Ecto neural progenitor cell (in vitro differentiated cells): ENCODE measurements at places on chromosomes 7 and 10.

GRCh38 chr7:154953006-154953684, 49.8 kb downstream of the PAXIP1 start:
- DNase-seq: peak; percentile 74

DNA sequence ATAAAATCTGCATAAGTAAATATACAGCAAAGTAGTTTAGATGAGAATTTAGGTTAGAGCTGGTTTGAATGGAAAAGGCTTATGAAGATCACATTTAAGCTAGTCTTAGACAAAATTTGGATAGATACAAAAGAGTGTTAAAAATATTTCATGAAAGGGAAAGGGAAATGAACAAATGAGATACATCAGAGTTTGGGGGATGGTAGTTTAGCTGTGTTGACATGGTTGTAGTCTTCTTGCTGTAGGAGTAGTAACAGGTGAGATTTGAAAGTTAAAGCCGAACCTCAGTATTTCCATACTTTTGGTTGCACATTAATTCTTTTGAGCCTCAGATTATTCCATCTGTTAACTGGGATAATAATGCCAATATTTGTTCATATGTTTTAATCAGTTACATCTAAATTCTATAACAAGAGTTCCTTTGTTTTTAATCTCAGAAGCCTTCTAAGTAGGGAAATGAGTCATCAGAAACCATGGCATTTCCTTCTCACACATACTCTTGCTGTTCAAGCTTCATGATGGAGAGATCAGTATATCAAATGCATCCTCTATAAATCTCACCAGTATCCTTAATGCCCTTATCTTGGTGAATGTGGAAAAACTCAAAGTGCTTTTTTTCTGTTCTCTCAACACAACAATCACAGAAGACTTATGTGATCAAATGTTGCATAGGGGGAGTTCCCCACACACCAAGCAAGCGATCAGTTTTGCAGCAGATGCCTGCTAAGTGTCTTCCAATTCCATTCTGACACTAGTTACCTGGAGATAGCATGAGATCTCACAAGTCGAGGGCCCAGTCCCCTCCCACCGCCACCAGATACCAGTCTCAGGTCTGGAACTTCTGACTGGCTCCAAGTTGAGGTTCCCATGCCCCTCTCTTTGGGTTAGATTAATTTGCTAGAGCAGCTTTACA, 84.7 kb downstream of the MAPK8 start:
- DNase-seq: no peak

- DNase-seq: no peak
Measured at GRCh38 chr7:51783241-51783640, 466.6 kb upstream of the COBL start.

GRCh38 chr10:55263327-55263726, 462.3 kb upstream of the PCDH15 start:
- no peak for DNase-seq

DNA sequence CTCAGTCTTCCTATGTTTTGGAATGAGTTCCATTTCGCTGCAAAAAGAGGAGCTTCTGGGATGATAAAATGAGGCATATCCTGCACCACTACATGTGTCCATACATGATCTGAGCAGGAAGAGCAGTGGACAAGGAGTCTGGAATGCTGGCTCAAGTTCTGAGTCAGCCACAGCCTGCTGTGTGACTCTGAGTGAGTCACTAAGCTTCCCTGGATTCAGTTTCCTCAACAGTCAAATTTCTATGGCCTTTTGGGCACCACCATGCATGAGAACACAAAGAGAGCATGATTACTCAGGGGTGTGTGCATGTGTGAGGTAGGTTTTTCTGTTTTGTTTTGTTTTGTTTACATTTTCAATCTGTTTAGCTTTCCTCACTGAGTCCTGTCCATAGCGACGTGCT, 254.6 kb downstream of the ANKRD30A start:
- no peak for DNase-seq

DNA sequence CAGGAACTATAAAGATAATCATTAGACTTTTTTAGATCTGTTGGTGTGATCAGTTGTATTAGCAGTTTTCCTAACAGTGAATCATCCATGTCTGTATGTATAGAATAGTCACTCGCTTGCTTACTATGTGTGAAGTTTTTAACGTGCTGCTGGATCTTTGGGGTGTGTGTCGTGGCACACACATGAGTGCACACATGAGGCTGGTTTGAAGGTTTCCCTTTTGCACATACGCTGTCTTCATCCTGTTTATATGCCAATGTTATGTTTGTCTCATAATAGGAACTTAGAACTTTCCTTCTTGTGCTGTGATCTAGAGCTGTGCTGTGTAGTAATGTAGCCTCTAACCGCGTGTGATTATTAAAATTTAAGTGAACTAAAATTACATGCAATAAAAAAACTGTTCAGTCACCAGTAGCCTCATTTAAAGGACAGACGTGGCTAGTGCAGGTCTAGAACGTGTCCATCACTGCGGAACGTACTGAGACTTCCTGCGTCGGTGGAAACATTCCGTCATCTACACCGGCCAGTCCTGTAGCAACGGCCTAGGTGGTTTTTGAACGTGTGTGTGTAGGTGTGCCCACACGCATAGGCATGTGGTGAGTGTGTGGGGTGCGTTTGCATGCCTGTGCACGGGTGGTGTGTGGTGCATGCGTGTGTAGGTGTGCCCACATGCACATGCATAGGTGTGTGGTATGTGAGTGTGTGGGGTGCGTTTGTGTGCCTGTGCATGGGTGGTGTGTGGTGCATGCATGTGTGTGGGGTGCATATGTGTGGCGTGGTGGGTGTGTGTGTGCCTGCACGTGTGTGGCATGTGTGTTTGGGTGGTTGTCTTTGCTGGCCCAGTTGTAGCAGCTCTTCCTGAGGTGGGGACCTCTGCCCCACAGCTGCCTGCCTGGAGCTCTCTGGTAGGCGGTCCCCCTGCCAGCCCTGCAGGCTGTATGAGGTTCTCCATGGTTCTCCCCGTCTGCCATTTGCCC, 56.6 kb downstream of the INPP5A start:
- DNase-seq: no peak

DNA sequence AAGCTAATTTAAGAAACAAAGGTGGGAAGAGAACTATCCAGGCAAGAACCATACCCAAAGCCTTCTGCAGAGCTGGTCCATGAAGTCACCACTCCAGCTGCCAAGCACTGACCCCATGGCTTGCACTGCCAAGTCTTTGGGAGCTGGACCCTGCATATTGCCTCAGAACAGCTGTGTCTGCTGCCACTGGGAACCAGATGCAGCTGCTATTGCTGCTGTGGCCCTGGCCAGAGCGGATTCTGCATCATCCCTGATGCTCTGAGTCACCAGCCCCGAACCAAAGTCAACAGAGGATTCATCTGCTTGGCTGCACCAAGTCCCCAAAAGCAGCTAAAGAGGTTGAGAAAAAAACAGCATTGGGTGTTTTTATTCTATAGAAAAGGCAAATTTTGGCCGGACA, 39.2 kb upstream of the GSAP start:
- DNase-seq: no peak

GRCh38 chr7:102300643-102301221, 14.1 kb downstream of the SH2B2 start:
- peak; percentile 85 for DNase-seq

- DNase-seq: peak; percentile 93
Measured at GRCh38 chr10:44233561-44234482, 151.1 kb downstream of the CXCL12 start.

DNA sequence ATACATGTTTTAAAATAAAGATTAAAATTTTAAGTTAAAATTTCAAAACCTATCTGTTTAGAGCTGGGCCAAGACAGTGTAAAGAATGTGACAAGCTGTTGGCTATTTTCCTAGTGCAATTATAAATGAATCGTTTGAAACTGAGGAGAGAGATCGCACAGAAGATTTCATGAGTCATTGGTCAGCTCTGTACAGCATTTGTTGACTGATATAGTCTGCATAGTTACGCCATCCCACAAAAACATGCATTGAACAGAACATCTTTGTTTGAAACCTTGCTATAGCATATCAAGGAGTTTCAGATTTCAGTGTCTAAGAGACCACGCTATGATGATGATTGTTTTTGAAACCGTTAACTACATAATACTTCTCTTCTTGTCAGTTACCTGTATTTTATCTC, 1.3 kb upstream of the C10orf67 start:
- DNase-seq: no peak

- DNase-seq: no peak
Measured at GRCh38 chr10:93711891-93712290, 9.5 kb upstream of the FRA10AC1 start.

- no peak for DNase-seq
Measured at GRCh38 chr7:149415391-149416071, 45.3 kb downstream of the ZNF777 start.

GRCh38 chr10:63464402-63465292, 1.1 kb downstream of the JMJD1C start:
- no peak for DNase-seq

GRCh38 chr7:2934211-2934731, 90.2 kb upstream of the GNA12 start:
- no peak for DNase-seq

GRCh38 chr10:124652701-124653100, 91.5 kb downstream of the FAM53B start:
- no peak for DNase-seq

DNA sequence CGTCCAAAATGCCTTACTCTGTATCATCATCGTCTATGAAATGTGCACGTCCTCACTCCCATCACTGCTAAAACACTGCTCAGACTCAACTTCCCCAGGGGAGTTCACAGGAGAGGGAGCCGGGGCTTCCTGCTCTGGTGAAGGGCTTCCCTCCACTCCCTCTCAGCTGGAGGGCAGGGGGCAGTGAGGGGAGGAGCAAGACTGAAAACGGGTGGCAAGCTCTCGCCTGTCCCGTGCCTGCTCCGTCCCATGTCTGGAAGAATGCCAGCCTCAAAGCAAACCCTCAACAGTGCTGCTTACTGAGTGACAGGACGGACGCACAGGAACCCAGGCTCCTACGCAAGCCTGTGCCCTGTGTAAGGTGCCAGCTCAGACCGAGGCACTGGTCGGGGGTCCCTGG, 25.1 kb downstream of the PRKAG2 start:
- DNase-seq: no peak

DNA sequence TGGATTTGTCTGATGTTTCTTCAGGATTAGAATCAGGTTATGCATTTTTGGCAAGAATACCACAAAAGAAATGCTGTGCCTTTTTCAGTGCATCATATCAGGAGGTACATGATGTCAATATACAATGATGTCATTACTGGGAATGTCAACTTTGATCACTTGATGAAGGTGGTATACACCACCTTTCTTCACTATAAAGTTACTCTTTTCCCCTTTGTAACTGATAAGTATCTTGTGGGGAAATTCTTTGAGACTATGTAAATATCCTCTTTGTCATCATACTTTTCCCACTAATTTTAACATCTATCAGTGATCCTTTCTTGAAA, 65.9 kb upstream of the TCF7L2 start:
- DNase-seq: no peak

- DNase-seq: no peak
Measured at GRCh38 chr7:91767820-91768219, 112.7 kb downstream of the MTERF1 start.

DNA sequence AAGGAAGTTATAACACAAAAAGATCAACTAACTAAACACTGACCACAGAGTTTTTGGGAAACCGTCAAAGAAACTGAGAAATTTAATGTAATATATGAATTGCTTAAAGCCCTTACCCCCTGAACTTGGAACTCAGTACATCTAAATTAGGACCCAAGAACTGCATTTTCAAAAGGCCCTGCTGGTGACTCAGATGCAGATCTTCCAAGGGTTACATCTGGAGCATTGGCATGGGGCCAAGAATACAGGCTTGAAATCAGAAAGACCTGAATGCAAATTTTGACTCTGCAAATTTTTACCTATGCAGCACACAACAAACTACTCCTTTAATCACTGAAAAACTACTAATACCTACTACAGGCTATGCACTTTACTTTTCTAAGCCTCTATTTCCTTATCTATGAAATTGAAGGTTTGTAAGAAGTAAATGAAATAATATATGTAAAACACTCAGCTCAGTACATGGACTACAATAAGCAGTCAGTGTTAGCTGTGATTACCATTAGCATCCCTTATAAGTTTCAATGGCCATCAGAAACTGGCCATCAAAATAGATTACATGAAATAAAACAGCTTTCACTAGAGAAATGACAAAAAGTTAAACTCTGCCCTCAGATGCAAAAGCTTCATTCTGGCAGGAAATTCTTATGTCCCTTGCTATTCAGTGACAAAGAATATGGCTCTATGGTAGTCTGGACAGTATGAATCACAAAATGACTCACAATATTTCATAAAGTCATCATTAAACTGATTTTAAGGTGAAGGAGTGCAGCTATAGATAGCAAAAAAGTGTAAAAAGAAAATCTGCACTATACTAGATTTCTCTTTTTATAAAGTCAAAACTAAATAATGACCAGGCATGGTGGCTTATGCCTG, 43.6 kb downstream of the NSUN6 start:
- no peak for DNase-seq

GRCh38 chr7:51141451-51142003, 175.1 kb downstream of the COBL start:
- no peak for DNase-seq

DNA sequence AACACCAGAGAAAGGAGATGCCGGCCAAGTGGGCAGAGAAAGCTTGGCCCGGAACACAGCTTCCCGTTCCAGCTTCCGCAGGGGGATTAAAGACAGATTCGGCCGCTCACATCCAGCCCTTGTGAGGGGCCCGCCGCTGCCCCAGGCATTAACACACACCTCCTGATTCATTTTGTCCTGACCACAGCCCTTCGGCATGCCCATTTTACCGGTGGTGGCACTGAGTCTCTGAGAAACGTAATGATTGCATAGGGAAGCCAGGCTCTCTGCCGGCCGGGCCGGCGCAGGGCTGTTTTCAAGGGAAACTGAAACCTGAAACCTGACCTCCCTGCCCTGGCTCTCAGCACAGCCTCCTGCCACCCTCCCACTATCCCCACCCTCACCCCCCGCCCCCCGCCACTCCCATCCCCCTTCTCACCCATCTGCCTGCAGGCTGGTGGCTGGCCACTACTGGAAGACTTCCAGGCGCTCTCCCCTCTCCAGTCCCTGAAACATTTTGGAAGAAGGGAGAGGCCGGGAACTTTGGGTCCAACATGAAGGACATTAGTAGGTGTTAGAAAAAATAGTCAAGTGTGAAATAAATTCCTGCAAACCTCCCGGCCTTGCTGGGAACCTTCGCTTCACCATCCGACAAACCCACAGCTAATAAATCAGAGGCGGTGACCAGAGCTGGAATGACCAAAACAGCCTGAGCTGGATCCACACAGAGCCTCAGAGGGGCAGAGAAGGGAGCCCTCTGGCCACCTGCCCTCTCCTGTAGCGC, 83.5 kb upstream of the CUX1 start:
- peak; percentile 79 for DNase-seq

GRCh38 chr10:53990799-53991238, 810.2 kb downstream of the PCDH15 start:
- DNase-seq: no peak

- DNase-seq: no peak
Measured at GRCh38 chr7:139753081-139753692, 24.6 kb downstream of the HIPK2 start.

DNA sequence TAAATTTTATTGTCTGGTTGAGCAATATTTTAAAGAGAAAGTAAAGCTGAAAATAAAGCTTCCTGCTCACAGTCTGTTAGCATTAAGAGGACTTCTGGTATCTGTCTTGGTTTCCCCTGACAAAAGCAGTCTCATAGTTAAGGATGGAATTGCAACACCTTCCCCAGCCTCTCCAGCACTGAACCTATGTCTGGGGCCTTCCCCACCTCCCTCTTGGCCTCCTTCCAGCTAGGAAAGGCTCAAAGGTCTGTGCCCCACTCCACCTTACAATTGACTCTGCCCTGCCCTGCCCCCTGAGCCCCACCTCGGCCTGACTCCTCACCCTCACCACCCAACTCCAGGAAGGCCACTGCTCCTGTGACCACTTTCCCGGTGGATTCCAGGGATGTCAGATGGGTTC, 33.2 kb downstream of the COL17A1 start:
- no peak for DNase-seq
